ENCODE measurements at places on chromosomes 6 and 20.

GRCh38 chr20:51600950-51601349, 58.4 kb upstream of the NFATC2 start:
- no peak for DNase-seq

DNA sequence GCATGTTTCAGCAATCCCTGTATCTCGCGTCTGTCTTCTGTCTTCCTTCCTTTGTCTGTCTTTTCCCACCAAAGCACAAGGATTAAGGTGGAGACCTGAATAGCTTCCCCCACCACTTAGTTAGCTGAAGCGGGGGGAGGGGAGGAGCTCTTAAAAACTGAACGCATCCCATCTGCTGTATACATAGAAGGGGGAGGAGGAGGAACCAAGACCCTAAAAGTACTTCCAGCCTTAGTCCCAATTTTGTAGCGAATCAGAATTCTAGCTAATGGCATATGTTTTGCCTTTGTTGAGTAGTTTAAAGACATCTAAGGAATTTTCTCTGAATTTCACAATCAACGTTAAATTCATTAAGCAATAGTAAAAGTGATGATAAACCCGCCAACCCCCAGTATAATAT, 47.9 kb downstream of the GNAS start:
- DNase-seq = no peak

DNA sequence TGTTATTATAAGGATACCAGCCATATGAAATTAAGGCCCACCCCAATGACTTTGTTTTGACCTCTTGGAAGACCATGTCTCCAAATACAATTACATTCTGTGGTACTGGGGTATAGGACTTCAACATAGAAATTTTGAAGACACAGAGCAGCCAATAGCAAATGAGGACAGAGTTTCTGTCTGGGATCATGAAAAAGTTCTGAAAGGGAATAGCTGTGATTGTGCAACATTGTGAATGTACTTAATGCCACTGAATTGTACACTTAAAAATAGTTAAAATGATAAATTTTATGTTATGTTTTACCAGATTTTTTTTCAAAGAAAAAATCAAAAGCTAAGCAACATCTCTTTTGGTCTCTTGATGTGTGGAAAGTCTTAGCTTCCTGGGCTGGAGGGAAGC, 27.0 kb upstream of the AGPAT4 start:
- no peak for DNase-seq

- no peak for DNase-seq
Measured at GRCh38 chr6:63882208-63882607, 246.6 kb downstream of the PHF3 start.

DNA sequence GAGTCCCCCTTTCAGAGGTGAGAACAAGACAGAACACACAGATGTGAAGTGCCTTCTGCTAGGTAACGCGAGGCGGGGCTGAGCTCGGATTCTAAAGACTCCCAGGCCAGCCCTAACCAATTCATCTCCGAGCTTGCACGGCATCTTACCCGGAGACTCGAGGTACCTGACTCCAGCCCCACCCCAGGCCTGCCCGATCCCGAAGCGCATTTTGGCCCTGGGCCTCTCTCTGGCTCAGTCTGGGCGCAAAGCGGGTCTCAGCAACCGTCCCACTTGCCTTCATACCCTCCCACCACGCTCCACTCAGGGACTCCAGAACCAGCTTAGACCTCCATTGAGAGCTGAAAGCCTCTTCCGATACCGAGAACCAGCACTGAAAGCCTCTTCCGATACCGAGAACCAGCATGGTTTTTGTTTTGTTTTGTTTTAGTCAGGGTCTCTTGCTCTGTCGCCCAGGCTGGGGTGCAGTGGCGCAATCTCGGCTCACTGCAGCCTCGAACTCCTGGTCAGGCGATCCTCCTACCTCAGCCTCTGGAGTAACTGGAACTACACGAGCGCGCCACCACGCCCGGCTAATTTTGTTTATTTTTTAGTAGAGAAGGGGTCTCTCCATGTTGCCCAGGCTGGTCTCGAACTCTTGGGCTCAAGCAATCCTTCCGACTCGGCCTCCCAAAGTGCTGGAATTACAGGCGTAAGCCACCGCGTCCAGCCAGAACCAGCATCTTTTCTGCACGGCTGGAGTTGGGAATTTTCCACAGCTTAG, 557 bp upstream of the DYNLRB1 start:
- DNase-seq = no peak

GRCh38 chr6:25454136-25454535, 175.0 kb downstream of the CARMIL1 start:
- DNase-seq = no peak

GRCh38 chr6:87918461-87918941, 129.1 kb upstream of the SPACA1 start:
- no peak for DNase-seq

DNA sequence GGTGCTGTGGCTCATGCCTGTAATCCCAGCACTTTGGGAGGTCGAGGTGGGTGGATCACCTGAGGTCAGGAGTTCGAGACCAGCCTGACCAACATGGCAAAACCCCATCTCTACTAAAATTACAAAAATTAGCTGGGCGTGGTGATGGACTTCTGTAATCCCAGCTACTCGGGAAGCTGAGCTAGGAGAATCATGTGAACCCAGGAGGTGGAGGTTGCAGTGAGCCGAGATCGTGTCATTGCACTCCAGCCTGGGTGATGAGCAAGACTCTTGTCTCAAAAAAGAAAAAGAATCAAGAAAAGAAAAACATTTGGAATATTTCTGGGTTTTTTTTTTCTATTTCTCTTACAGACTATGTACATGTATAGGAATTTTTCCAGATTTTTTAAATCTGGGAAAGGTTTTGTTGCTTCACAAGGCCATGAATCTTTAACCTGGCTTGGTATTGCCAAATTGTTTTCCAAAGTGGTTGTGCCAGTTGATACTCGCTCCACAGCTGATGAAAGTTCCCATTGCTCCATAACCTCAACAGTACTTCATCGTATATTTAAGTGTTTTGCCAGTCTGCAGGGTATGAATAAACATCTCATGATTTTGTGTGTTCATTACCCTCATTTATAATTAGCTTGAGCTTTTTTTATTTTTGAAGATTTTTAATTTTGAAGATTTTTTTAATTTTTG, 33.5 kb downstream of the RNF217 start:
- DNase-seq = no peak

DNA sequence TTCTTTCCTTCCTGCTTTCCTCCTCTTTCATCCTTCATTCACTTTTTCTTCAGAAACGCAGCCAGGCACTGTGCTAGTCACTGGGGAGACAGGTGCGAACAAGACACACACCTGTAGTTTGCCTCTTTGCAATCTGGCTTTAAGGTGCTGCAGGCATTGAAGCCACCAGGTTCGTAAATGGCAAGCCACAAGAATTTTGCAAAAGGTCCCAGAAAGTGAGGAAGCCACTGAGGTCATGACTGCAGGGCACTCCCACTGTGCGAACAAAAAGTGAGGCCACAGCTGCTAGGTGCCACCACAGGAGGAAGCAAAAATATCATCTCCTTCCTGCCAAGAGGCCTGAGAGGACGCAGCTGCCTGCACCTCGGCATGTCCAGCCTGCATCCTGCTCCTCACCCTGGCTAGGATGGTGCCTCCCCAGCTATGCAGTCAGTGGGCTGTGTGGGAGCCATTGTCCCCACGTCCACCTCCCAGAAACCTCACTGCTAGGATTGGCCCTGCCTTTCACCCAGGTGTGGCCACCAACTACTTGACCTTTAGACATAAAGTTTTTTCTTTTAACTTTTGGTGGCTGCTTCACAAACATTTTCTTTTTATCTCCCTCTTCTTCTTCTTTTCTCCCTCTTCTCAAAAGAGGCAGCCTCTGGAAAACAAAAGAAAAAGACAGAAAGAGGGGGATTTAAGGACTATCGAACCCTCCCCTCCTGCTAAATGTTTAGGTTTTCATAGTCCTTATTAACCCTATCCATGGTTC, 230.8 kb downstream of the BCAS1 start:
- no peak for DNase-seq

DNA sequence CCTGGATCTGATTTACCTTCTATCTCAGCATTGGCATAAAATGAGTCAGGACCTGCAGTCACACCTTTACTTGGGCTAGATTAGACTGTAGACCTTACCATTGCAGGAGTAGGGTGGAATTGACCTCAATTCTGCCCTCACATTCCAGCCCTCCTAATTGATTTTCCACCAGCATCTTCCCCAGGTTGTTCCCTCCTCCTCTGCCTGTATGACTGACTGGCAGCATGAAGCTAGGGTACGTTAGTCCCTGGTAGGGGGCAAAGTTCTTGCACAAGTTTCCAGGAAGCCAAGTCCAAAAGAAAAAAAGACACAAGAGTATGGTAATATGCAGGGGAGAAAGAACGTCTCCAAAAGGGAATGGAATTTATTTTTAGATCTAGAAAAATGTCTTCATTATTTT, 225.6 kb upstream of the FLRT3 start:
- no peak for DNase-seq

DNA sequence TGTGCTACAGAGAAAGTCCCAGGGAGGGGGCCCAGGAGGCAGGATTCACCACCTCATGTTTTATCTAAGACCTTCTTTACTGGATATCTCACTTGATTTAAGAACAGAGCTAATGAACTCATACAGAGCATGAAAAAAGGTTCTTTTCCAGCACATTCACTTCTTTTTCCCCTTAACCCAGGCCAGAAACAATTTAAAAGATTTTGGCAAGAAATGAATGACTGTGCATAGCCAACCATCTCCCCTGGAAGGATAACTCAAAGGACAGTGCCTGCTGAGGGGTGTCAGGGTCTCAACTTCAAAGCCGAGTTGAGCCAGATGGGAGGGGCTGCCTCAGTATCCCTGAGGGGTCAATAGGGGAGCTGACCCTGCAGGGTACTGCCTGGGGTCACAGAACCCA, 253.4 kb downstream of the SOD2 start:
- DNase-seq = no peak

- DNase-seq = no peak
Measured at GRCh38 chr6:3625149-3625979, 126.1 kb downstream of the PXDC1 start.

- DNase-seq = no peak
Measured at GRCh38 chr6:15473741-15474161, 189.1 kb downstream of the DTNBP1 start.

DNA sequence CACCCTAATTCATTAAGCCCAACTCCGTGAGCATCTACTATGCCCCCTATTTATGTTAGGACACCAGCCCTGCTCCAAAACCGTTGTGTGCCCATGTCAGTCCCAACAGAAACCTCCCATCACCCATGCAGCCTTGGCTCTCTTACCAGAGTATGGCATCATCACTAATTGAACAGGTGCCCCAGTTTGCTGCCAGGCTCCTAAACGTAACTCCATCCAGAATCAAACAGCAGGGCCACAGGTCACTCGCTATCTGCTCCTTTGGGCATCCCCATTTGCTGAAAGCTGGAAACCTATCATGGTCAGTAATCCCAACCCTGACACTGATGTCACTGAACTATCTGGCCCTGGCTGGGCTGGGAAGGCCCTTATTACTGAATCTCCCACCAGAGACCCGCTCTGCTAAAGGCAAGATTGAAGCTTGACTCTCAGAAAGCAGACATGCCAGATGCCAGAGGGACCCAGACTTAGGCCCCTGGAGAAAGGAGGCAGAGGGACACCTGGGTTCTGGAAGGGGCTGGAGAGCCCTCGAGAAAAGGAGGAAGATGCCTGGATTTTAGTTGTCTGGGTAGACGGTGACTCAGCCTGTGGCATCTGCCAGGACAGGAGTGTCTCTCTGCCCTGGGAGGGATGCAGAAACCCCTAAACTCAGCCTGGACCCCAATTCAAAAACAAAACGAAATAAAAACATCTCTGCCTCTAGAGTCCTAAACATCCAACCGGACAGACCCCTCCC, 14.0 kb downstream of the MUCL3 start:
- DNase-seq = no peak

- no peak for DNase-seq
Measured at GRCh38 chr20:24146231-24146634, 157.7 kb upstream of the GGTLC1 start.

- DNase-seq = no peak
Measured at GRCh38 chr20:46206025-46206424, 87.9 kb downstream of the CD40 start.

GRCh38 chr20:54416770-54417169, 58.6 kb upstream of the DOK5 start:
- no peak for DNase-seq

DNA sequence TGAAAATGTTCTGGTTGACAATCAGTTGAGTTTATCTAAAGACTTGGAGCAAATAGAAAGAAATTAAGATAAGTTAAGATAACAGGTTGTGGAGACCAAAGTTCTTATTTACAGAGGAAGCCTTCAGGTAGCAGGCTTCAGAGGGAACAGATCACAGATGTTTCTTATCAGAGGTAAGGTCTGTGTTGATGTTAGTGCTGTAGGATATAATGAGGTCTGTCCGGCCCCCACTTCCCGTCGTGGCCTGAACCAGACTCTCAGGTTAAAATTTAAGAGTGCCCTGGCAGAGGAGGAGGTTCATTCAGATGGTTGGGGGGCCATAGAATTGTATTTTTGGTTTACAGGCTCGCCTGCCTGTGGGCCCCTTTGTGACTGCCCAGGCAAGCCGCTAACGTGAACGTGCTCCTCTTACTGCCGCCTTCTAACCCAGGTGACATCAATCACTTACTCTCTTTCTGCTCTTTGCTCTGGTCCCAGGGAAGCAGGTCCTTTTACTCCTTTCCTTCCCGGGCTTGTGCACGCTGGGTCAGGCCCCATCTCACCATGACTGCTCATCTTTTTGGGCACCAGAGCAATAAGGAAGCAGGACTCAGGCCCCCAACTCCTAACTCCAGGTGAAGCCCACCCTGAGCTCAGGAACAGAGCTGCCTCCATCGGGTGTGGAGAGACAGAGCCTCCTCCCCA, 18.3 kb upstream of the UNC93A start:
- DNase-seq = no peak

- no peak for DNase-seq
Measured at GRCh38 chr6:154234019-154234772, 122.4 kb downstream of the IPCEF1 start.

- no peak for DNase-seq
Measured at GRCh38 chr6:46407776-46408530, 83.3 kb downstream of the RCAN2 start.

GRCh38 chr6:33993653-33994471, 152.0 kb downstream of the GRM4 start:
- no peak for DNase-seq

DNA sequence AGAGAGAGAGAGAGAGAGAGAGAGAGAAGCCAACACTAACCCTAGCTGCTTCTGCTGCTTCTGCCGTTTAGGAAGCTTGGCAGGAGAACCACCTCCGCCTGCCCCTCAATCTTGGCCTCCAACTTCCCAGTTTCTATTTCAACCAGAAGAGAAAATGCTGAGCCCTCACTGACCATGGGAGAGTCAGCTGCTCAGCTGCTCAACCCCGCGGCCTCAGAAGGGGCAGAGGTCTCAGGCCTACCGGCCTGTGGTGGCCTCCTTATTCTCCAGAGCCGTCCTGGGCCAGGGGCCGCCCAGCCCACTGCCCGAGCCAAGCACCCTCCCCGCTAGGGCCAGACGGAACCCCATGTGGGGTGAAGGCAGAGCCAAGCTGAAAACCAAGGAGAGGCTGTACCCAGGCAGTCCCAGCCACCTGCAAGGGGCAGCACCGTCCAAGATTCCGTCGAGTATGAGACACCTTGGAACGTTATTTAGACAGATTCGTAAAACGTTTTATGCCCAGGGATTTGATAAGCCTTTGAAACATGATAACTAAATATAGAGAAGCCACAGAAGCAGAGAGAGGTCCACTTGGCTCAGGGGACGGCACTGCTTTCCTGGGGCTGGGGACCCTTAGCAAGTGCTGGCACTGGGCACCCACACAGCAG, 116.6 kb downstream of the DLL1 start:
- DNase-seq = no peak

- DNase-seq = no peak
Measured at GRCh38 chr6:162576016-162576415, 151.6 kb downstream of the PRKN start.
